ACHN (cell line): ENCODE measurements at places on chromosomes 7 and 10.

DNA sequence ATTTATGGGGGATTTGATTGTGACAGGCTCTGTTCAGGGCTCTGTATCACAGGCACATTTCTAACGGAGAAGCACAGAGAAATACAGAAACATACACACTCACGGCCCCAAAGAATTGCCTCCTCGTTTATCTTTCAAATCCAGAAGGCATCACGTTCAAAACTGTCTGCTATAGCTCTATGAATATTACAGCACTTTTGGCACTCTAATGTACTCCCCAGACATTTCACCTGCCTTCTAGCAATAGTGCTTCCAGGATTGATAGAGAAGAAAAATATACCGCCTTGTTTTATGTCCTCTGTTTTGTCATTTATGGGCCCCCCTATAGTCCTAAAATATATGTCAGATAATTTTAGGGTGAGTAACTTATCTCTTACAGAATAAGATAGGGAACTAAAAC lies 947.5 kb downstream of the ANKRD7 start:
- DNase-seq = no peak

- DNase-seq = no peak
Observed at GRCh38 chr7:272631-273030, 17.3 kb upstream of the FOXL3 start.

GRCh38 chr7:360454-361100 lies 70.6 kb downstream of the FOXL3 start:
- no peak for DNase-seq

DNA sequence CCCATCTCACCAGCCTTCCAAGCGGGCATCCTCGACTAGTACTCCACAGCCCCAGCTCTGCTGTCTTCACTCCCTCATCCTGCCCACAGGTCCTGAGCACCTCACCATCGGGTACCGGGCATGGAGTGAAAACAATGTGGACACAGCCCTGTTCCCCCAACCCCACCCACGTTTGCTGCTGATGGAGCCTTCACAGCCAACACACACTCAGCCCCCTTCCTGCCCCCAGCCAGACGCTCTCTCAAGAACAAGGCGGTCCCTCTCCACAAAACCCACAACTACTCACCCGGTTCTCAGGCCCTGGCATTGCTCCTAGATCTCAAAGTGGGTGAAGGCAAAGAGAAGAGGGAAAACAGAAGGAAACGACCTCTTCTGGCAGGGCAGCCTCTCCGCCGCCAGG lies 56.1 kb downstream of the SLIT1 start:
- DNase-seq = no peak

DNA sequence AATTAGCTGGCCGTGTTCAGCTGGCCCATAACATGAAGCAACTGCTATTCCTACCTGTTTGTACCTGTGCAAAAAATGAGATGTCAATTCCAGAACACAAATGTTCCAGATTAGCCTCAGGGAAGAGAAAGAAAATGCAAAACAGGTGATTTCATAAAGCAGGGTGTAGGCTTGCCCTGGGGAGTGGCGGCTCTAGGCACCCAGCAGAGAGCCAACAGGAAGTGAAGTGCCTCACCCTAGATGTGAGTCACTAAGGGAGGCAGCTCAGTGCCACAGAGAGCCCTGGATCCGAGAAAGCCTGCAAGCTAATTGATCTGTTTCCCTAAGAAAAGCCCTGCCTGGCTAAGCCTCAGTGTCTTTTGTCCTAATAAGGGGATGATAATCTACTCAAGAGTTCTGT lies 240.0 kb downstream of the ARHGAP21 start:
- peak; percentile 50 for DNase-seq

DNA sequence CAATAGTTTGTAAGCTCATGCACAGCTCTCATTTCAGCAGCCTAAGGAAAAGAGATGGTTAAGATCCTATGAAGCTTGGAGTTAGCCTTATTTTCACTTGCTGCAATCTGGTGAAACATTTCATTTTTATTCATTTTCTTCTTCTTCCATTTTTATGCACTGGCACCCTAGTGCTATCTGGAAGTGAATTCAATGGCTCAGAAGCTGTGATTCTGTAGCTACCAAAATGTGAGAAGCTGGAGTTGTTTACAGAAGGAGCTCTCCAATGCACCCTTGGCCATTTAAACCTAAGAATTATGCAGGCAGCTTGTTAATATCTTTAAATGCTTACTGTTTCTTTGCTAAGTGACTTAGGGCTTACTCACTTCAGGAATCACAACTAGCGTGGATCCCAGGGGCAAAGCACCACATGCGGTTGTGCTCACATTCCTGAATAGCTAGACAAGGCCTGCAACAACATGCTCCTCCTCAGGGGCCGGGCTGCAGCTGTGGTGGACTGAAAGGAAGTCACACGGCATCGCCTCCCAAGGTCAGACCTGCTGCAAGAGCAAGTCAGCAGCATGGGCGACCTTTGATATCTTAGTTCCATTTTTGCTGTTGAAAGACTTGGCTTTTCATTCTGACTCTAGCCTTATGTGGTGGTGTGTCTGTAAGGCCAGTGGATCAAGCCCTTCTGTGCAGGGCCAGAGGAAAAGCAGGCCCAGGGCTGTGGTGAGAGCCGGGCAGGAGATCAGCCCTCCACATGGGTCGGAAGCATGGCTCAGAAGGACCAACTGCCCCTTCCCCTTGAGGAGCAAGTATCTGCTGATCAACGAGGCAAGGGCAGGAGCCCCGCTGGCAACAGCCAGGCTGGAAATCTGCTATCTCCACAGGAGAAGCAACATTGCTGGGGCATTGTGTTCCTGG lies 91.9 kb upstream of the MBL2 start:
- DNase-seq = peak; percentile 8

DNA sequence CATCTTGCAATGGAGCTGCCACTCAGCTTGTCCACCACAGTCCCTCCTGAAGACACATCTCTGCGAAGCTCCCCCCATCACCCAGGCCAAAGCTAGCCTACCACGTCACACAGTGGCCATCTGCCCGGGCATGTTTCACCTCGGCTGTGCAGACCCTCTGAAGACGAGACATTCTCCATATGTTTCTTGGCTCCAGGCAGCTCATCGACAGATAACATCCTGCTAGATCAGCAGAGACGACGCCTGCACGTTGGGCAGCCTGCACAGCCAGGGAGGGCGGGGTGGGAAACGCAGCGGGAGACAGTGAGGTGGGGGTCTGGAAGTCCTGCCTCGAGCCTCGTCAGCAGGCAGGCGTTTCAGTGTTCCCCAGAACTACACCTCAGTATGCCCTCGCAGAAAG lies 53.0 kb downstream of the PTPRN2 start:
- DNase-seq = no peak

GRCh38 chr7:36025190-36025589 lies 127.9 kb upstream of the EEPD1 start:
- no peak for DNase-seq

DNA sequence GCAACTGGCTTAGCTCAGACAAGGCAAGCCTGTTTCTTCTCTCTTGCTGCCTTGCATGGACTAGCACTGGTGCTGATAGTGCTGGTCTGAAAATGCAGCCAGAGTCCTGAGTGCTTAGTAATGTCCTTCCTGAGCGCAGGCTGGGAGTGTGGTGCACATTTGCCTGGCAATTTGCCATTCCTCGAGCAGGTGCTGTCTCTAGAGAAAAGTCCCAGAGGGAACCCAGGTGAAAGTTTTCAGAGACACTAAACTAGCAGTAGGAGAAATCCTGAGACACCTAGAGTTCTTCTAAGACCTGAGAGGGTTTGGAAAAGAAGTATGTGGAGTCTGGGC lies 1.9 kb downstream of the SFTPD start:
- DNase-seq = no peak

DNA sequence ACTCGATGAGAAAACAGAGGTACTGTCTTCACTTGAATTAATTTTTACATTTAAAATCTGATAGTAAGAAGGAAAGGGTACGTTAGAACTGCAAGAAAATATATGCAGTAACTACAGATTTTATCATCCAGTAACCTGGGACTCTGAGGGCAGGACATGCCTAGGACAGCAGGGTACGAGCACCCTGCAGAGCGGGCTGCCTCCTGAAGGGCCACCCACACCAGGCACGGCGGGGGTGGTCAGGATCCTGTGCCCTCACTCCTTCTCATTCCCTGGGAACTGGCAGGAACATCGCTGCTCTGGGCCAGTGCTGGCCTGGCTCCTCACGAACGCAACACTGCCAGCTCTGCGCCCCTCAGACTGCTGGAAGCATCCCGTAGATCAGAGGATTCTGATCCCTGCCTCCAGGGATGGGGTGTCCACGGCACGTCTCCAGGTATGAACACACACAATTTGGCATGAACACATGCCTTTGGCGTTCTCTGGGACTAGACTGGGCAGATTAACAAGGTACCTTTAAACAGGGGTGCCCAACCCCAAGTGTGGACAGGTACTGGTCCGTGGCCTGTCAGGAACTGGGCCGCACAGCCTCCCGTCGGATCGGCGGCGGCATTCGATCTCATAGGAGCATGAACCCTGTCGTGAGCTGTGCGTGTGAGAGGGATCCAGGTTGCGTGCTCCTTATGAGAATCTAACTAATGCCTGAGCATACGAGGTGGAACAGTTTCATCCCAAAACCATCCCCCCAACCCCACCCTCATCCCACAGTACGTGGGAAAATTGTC lies 99.3 kb upstream of the FAM20C start:
- no peak for DNase-seq

- DNase-seq = peak; percentile 72
Observed at GRCh38 chr7:123865517-123866117, 20.6 kb downstream of the HYAL4 start.

GRCh38 chr7:121406944-121407343 lies 10.8 kb upstream of the FAM3C start:
- no peak for DNase-seq

DNA sequence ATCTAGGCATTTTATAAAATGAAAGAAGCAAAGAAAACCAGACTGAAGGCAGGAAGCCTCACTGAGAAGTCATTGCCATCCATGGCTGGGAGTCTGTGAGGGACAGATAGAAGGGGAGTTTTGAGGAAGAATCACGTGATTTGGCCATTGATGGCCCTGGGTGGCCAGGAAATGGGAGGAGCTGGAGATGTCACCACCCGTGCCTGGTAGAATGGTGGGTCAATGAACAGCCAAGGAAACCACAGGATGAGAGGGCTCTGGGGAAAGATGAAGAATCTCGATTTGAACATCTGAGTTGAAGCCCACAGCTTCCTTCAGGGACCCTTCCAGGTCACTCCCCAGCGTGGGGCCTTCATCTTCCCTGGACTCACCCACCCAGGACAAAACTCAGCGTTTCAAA lies 103.3 kb upstream of the CHST15 start:
- DNase-seq = peak; percentile 6

- DNase-seq = no peak
Observed at GRCh38 chr10:42933448-42934340, 143.2 kb upstream of the RET start.

DNA sequence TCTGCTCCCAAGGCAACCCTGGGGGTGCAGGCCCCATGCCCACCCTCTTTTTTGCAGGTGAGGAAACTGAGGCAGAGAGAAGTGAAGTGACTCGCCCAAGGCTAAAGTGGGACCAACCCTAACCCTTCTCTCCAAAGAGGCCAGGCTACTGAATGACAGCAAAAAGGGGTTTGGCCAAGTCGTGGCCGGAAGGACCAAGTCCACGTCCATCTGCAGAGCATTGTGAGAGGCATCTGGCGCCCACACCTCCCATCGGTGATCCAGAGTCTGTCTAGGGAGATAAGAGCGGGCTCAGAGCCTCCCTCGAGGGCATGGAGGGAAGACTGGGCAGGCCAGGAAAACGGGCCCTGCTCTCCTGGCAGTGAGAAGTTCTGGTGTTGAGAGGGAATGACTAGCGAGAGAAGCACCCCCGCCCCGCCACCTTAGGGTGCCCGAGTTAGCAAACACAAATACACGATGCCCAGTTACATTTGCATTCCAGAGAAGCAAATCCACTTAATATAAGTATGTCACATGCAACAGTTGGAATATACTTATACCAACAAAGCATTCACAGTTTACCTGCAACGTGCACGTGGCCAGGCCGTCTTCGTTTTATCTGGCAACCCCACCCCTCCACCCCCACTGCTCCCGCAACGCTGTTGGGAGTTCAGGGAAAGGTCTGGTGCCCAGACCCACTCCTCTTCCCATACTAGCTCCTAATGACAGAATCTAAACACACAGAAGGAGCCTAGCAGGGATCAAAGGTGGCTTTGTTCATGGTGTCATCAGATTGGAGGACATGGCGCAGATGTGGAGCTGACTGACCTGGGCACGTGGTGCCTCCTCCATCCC lies 124.9 kb downstream of the OAT start:
- no peak for DNase-seq

DNA sequence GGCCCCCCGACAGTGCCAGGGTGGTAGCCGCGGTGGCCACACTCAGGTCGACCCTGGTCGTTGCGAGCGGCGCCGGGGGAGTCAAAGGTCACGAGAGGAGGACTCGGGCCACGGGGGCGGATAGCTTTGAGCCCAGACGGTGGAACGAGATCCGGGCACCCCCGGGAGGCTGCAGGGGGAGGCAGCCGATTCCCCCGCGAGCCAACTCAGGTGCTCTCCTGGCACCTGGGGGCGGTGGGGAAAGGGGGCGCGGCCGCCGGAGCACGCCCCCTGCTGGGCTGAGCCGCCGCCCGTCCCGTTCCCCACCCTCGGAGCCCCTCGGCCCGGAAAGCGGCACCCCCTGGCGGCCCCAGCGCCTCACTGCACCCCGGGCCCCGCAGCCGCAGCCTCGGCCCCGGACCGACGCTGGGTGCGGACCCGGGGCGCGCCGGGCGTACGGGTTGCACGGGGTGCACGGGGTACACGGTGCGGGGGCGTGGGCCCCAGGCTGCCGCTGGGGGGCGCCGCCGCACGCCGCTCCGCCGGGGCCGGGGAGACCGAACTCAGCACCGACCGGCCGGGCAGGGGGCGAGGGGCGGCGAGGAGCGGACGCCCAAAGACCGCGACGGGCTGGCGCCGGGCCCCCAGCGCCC lies 521 bp upstream of the NYAP1 start:
- DNase-seq = peak; percentile 78

GRCh38 chr7:40324914-40325313 lies 190.1 kb downstream of the SUGCT start:
- no peak for DNase-seq

DNA sequence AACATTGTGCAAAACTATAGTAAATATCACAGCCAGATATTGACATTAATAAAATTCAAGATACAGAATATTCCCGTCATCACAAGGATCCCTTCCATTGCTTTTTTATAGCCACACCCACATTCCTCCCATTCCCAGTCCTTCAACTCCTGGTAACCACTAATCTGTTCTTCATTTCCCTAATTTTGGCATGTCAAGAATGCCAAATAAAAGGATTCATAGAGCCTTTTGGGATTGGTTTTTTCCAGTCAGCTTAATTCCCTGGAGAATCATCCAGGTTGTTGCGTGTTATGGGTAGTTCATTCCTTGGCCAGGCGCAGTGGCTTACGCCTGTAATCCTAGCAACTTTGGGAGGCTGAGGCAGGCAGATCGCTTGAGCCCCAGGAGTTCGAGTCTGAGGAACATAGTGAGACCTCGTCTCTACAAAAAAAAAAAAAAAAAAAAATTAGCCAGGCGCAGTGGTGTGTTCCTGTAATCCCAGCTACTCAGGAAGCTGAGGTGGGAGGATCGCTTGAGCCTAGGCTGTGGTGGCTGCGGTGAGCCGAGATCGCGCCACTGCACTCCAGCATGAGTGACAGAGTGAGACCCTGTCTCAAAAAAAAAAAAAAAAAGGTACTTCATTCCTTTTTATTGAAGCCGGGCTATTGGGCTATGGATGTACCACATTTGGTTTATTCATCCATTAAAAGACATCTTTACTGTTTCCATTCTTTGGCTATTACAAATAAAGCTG lies 2.7 kb downstream of the OGDH start:
- no peak for DNase-seq
